ENCODE measurements at places on chromosomes 1 and 21. TPM values are rescaled to one million over a fixed set of nuclear protein-coding genes. Genes with fewer than 3 reads are reported as not detected.

GRCh38 chr1:75338616-75339483, 204.7 kb downstream of the LHX8 start:
- no peak for DNase-seq

- no peak for DNase-seq
Measured at GRCh38 chr1:112464501-112464900, 44.3 kb upstream of the WNT2B start.

GRCh38 chr1:230112131-230112701, 45.2 kb downstream of the GALNT2 start:
- DNase-seq: no peak

DNA sequence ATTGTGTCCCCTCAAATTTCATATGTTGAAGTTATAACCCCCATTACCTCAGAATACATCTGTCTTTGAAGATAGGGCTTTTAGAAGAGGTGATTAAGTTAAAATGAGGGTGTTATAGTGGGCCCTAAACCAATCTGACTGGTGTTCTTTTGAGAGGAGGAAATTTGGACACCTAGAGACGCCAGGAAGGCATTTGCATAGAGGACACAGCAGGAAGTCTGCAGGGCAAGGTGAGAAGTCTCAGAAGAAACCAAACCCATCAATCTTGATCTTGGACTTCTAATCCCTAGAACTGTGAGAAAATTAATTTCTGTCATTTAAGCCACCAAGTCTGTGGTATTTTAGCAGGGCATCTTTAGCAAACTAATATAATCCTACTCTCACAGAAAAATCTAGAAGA, 13.0 kb downstream of the GOLPH3L start:
- DNase-seq: no peak

DNA sequence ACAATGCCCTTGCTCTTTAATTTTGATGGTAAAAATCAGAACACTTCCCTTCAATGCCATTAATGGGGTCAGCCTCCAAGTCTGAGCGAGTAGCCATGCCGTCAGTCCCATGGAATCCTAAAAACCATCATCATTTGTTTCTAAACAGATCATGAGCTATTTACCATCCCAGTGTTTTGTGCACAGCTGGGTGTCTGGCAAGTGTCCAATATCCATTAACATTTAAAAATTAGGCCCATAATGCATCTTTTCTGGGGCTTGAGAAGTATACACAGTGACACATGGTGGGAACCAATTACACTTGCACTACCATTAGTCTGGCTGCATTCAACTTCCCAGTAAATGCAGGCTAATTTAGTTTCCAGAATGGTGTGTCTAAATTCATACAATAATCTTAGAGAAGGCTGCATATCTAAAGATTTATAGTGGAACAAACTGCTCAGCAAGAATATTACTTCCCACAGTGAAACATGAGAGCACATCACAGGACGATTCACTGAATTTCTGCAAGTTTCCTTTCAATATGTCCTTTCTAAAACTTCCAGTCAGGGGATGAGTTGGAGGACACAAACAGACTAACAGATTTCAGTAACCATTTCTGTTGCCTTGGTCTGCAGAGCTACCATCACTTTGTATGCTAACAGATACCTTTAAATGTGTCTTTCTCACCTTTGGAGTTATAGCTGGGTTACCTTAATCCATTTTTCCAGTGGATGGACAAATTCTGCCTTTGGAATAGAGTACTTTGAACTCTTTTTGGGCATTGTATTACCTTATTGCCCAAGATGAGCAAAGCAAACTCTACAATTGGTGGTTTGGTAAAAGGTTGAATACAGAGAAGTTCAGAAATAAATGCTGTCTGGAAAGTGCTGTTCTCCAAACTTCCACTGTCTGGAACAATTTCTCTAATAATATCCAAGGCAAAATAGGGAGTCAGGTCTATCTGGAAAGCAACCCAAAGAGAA, 258.0 kb downstream of the PTBP2 start:
- DNase-seq: no peak

PRAMEF33 gene
- not detected for total RNA-seq

INAVA gene
- total RNA-seq: 0.15 TPM

DNA sequence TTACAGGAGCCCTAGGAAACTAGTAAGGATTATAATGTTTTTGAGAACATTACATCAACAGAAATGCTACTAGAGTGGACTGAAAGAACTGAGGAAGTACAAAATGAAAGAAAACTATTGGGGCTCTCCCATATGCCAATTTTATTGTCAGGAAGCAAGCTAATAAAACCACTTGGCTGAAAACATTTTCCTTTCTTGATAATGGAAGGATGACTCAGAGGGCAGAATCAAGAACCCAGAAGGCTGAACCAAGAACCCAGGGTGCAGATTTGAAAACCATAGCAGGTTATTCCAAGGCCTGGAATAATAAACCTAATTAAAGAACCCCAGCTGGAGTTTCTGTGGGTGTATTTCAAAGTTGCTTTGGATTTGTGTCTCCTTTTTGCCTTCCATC, 70.7 kb downstream of the RPE65 start:
- DNase-seq: no peak

GRCh38 chr1:211839106-211839505, 8.5 kb upstream of the LPGAT1 start:
- DNase-seq: no peak

SLC6A17 gene
- total RNA-seq: not detected

LAD1 gene
- total RNA-seq: not detected

GRCh38 chr1:18302788-18303413, 177.8 kb upstream of the KLHDC7A start:
- peak; percentile 42 for DNase-seq

Data from activated CD8-positive, alpha-beta memory T cell treated with anti-CD3 and anti-CD28 coated beads, Interleukin-2, amount 10 ng/mL, durations not matched to agents 7 days and 5 days (primary cell).